ENCODE measurements at places on chromosomes 2 and 18.

DNA sequence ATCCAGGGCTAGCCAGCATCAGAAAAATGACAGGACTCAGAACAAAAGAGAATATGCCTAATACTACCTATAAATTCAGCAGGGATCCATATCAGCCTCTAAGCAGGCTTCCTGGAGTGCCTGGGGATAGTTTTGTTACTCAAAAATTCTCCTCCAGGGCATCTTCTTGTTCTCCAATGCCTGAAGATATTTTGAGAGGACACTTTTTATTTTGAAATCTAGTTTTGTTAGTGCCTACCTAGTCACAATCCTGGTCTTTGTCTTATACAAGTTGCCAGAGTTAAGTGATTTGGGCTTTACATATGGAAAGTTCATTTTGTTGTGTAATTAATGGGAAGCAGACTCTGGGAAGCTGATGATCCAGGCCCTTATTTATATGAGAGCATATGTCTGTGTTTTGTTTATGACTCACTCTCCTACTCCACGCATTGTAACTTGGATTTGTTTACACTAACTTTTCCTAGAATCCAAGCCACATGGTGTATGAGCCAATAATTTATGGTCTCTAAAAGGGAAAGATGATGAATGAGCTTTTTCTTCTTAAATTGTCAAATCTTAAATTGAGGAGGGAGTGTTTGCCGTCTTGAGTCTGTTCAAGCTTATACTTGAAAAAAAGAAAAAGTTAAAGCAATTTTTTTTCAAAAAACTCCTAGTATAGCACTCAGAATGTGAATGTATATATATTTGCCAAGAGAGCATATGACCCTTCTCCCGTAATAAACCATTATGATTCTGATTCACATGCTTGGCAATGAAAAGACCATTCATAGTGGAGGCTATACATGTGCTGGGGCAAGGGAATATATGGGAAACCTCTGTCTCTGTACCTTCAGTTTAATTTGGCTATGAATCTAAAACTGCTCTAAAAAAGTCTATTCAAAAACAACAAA, 370.3 kb downstream of the SETBP1 start:
- no peak for DNase-seq

GRCh38 chr2:41420219-41420618, 627.6 kb upstream of the PKDCC start:
- no peak for DNase-seq

- no peak for DNase-seq
Observed at GRCh38 chr2:238154570-238154969, 4.2 kb upstream of the ERFE start.

DNA sequence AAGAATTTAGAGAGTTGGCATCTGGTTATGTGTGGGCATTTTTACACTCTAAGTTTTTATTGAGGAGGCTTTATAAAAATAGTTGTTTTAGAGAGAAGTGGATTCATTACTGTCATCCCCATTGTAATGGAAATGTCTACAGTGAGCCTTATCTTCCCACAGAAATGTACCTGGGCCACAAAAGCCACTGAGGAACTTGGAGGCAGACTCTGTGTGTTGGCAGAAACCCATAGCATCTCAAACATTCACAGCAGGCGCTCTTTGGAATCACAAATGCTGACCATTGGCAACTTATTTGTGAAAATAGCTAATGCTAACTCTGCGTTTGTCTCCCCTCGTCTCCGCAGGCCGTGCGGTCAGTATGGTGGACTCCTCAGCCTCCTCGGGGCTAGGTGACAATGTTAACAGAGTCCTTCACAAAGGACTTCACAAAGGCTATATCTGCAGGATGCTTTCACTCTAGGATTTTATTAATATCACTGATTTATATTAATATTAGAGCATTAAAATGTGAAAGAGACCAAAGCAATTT, 689.1 kb upstream of the POU3F3 start:
- DNase-seq = no peak

- no peak for DNase-seq
Observed at GRCh38 chr2:172280571-172281361, 146.6 kb upstream of the ITGA6 start.

DNA sequence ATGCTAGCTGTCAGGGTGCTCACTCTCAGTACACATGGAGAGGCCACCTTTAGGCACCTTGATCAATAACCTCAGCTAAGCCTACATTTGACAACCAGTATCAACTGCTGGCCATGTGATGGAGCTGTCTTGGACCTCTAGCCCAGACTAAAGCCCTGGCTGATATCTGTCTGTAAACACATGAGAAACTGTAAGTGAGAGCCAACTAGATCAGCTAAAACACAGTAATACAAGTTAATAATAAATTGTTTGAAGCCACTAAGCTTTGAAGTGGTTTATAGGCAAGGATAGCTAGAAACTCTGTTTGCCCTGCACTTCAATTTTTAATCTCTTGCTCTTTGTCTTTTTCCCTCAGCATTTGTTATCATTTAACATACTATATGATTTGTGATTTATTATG, 407.1 kb downstream of the SPAG16 start:
- DNase-seq = no peak

DNA sequence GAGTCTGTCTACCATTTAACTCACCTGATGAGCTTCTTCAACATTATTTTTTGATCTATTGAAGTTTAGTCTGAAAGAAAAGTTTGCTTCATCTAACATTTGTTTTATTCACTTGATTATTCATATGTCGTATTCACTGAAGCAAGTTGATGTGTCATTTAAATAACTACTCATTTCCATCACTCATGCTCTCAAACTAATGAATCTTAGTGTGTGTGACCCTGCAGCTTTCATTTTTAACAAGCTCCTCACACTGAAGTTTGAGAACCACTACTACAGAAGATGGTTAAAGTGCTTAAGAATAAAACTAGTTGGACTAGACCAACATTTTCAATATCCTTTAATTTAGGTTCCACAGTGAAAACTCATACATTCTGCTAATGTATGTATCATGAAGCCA, 1.8 kb upstream of the ABI2 start:
- no peak for DNase-seq

DNA sequence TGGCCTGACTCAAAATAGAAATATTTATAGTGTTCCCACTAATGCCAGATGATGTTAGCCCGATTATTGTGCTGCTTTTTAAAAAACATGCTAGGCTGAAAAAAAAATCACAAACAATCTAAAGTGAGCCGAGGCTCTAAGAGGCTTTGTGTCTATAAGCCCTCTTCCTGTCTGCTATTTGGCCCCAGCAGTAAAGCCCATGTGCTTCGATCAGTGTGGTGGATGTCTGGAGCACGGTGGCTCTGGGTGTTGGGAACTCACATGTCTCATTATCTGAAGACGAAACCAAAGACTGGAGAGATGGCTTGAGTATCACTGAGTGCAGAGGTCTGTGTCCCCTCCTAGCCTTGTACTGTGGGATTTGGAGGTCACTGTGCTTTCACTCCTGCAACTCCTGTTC, 55.1 kb downstream of the INO80C start:
- DNase-seq = no peak

GRCh38 chr2:47023332-47023731, 107.7 kb upstream of the MCFD2 start:
- DNase-seq = no peak

DNA sequence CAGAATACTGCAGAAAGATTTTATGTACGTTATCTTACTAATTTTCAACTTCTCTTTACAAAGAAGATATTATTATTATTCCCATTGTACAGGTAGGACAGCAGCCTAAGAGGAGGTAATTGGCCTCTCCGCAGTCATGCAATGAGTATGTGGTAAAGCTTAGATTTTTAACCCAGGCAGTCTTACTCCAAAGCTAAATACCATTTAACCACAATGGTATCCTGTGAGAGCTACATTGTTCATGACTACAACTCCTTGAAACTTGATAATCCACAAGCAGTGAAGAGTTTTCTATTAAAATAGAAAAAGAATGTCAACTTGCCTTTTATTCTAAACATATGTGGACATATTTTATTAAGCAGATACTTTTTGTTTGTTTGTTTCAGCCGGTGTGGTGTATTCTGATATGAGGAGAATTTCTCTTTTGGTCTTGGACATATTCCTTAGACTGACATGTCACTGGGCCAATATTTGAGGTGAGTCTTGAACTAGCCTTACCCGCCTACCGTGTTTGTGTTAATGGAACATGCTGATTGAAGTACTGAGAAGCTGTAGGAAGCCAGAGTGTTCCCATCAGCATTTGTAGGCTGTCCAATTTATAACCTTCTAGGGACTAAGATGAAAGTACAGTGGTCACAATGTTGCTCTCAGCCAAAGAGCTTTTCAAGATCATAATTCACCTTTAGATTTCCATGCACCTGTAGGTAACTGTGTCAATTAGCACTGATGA, 293.9 kb upstream of the DCC start:
- DNase-seq = no peak

DNA sequence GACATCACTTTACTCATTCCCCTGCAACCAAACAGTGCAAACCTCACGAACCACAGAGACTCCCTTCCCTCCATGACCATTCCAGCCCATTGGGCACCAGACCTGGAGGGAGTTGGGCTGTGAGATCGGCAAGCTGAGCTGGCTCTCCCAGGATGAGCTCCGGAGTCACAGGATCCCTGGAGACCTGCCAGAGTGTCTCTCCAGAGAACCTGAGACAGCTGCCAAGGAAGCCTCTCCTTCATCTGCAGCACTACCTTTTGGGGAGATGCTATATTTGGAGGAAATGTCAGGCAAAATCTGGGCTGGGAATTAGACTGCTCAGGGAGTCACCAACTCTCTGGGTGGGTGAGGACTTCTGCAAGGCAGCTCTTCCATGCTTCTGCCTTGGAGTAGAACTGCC, 417.4 kb downstream of the TNS1 start:
- DNase-seq = no peak

GRCh38 chr2:215879977-215880940, 133.1 kb downstream of the MREG start:
- no peak for DNase-seq

DNA sequence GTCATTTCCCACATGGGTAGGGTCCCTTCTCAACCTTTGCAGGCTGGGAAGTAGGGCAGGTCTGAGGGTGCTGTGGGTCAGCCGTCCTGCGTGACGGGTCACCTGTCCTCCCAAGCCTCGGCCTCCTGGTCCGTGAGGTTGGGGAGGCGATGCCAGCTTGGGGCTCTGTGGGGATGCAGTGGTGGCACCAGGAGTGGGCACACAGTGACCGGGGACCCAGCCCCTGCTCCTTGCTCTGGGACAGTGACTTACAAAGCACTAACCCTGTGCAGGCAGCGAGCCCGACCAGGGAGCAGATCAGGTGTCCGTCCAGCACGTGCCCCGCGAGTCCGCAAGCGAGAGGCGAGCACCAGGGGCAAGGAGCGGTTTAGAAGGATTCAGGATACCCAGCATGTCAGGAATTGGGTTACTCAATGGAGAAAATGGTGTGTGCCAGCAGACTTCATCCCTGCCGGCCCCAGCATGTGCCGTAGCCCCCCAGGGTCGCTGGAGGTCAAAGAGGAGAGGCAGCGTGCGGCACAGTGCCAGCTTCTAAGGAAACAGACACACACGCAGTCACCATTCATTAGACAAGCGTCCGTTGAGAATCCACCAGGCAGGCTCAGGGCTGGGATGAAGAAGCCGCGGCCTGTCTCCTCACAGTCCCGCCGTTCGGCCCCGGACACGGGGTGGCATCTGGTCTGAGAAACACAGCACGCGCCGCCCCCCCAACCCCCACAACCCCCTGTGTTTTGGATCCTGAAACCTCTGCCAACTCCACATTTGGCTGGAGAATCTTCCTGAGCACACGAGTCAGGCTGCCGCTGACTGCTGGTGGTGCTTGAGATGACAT, 11.7 kb downstream of the COLEC11 start:
- DNase-seq = no peak

DNA sequence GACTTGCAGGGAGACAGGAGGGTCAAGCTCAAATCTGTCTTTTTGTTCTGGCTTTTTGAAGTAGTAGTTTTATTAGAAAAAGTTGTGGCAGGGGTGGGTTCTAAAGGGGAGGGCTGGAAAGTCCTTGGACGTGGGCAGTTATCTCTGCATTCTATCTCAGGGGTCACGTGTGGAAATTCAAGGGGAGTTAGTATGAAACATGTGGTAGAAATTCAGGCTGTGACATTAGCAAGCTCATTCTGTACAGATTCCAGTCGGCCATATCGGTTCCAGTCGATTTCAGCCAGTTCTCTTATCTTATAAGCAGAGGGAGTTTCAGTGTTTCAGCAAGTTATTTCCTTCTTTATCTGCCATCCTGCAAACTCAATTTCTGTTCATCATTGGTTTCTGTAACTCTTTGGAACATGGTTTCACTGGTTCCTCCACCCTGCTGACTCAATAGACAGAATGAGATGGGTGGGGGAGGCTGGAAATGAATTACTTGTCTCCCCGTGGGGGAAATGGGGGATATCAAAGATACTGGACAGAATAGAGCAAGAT, 53.0 kb downstream of the RAB27B start:
- no peak for DNase-seq

DNA sequence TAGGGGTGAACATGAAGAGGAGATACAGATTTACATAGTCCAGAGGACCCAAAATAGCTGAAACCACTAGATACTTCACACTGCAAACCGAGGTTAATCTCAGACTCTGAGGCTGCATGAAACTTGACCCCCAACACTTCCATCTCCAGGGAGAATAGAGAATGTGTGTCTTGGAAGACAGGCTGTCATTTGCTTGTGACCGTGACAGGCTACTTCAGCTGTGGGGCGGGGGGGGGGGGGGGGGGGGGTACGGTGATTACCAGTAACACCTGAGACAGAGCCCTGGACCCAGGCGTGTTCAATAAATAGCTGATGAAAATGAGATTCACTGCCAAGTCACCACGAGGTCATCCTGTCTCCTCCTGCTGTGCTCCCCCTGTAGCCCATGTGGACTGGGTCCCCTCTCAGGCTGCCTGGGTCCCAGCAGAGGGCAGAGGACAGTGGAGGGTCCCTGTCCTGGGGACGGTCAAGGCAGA, 5.7 kb upstream of the KLHL29 start:
- DNase-seq = no peak

DNA sequence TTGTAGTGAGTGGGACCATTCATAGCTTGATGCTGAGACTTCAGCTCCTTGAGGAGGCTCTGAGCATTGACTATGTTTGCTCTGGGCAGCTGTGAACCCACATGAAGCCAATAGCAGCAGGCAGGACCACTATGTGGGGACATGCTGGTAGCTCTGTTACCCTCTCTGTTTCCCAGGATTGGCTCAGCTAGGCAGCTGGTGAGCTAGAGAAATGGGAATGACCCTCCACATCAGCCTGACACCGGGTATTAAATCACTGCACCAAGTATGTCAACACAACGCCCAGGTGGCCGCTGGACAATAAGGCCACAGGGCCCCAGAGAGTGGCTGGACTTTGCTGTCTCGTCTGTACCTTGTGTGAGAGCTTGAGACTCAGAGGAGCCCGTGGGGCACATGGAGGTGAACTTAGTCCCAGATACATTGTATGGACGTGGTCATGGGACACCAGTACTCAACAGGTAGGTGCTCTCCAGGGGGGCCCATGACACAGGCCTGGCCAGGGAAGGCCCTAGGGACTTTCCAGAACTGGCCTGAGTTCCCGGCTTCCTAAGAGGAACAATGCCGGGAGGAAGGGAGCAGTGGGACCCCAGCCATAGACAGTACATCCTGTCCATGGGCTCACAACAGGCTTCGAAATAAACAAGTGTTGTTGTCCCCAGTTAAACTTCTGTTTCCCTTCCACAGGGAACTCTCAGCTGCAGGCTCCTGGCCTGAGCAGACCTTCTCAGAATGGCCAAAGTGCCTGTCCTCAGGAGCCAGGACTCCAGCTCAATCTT, 35.2 kb downstream of the HS1BP3 start:
- no peak for DNase-seq

Measured in mucosa of gallbladder (tissue), 1 donor.